ENCODE measurements at places on chromosomes 2 and 18.

- no peak for DNase-seq
These were observed 196.4 kb upstream of the HDAC4 start for GRCh38 chr2:239597216-239597615.

- no peak for DNase-seq
These were observed 263.4 kb upstream of the MEIS1 start for GRCh38 chr2:66171530-66171929.

GRCh38 chr2:195322324-195322723, 334.7 kb upstream of the SLC39A10 start:
- DNase-seq, result no peak

DNA sequence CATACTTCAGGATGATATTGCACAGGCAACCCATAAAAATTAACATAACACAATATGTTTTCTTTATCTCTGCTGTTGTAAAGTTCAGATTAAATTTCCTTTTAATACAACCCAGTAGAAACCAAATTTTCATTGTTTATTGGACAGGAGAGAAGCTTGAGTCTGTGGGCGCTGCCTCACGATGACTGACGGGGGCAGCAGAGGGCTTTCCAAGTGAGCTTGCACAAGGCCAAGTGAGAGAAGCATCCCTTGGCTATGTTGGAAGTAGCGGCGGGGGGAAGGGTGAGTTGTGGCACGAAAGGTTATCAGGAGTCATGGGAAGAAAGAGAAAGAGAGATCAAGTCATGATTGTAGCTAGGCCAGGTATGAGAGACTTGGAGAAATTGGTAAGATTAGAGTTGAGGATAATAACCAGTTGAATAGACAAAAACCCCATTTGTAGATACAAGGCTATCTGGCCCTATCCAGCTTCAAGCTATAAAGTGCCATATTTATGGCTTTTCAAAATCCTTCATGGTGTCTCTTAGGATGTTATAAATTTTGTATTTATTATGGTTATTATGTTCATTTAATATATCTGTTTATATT, 413.7 kb upstream of the FAM98A start:
- DNase-seq, result peak; percentile 46

DNA sequence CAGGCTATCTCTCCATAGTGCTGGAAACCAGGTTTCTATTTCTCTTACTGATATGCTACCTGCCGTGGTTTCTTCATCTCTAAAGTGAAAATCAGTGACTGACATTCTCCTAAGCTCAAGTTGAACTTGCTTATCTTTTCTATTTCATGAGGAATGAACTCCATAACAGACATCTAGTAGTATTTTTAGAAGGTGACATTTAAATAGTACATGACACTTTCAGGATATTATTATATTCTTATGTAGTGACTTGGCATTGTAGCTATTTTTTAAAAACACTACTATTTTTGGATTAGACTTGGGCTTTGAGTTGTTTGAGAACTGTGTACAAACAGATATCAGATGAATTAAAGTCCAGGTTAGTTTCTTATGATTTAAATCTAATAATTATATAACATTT, 1381.8 kb downstream of the DSC3 start:
- no peak for DNase-seq

GRCh38 chr2:119267604-119268003, 44.0 kb downstream of the STEAP3 start:
- no peak for DNase-seq

GRCh38 chr2:113131352-113132185, 4.2 kb downstream of the IL1RN start:
- DNase-seq, result no peak

DNA sequence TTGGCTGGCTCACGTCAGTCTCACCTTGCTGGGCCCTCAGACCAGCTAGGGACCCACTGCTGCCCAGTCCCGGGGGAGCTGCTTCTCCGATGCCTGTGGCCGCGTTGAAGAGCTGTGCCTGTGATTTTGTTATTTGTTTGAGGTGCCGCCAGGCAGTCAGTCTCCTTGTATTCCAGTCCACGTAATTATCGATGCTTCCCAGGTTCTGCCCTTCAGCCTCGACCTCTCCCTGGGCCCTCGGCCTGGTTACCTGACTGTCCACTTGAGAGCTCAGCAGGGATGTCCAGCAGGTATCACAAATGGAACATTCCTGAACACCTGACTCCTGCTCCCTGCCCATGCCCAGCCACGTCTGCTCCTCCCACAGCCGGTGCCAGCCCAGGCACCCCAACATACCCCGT, 195.9 kb upstream of the HS6ST1 start:
- no peak for DNase-seq

DNA sequence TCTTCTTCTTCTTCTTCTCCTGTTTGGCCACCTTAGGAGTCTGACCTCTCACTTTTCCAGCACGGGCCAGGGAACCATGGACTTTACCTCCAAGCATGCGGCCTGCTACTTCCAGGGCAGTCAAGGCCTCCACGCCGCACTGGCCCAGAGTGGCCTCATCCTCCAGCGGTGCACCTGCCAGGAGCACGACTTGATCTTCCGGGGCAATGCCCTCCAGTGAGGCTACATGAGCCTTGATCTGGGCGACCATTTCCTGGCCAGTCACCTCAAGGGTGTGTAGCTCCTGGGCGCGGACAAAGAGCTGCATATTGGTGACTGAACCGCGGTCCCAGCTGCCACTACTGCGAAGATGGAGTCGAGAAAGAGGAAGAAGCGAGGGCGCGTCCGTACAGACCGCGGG, 67.1 kb downstream of the DIPK1C start:
- DNase-seq, result no peak

DNA sequence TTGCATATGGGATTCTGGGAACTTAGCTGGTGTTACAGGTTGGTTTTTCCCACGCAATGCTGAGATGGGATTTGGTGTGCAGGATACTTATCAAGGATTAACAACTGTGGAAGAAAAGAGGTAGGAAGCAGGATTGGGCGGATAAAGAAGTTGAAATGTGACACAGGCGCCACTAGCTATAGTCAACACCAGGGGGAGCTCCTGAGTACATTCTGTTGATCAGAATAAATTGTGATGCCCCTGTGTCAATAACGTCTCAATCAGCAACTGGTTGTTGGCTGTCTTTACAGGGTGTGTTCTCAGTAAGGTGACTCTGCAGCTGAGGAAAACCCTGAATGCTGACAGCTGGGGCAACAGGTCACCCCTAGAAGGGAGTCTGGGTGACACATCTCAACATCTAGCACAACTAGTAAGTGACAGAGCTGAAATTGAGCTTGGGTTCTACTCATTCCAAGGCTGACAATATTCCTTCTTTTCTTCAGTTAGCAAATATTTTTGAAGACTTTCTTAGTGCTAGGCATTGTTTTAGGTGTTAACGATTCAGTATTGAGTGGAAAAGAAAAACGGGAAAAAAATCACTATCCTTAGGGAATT, 143.0 kb downstream of the ARL6IP6 start:
- DNase-seq, result peak; percentile 5

DNA sequence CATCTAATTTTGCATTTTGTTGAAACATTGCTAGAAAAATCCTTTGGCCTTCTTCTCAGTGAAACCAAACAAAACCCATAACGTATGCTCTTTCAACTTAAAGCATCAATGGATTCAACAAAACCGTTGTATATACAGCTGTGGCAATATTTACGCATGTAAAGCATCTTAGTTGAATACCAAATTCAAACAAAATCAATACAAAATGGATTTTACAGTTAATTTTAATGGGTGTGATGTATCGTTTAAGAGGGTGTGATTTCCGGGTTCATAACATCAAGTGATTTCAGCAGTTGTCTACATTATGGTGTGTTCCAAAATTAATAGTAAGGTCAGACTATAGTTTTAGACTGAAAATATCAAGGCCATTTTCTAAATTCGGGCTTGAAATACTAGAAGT, 198.2 kb downstream of the TGIF1 start:
- no peak for DNase-seq

- DNase-seq, result no peak
These were observed 2.3 kb downstream of the DGUOK start for GRCh38 chr2:73928963-73929347.

- no peak for DNase-seq
These were observed 94.8 kb upstream of the ARL5A start for GRCh38 chr2:151922845-151923666.

DNA sequence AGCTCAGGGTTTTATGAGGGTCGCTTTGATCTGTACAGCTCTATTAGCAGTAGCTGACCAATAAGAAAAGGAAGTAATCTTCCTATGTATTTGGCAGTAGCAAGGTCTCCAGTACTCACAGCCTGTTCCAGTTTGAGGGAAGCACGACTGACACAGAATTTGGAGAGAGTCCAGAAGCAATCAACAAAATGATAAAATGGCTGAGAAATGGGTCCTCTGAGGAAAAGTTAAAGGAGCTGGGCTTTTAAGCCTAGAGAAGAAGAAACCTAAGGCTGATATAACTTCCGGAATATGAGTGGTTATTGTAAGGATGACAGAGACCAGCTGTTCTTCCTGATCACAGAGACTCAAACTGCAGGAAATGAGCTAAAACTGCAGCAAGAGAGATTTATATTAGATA, 382.8 kb downstream of the GPD2 start:
- DNase-seq, result no peak

- no peak for DNase-seq
These were observed 192.5 kb upstream of the FOSL2 start for GRCh38 chr2:28199995-28200679.

GRCh38 chr2:146124741-146125140, 1604.8 kb upstream of the ZEB2 start:
- DNase-seq, result peak; percentile 17

DNA sequence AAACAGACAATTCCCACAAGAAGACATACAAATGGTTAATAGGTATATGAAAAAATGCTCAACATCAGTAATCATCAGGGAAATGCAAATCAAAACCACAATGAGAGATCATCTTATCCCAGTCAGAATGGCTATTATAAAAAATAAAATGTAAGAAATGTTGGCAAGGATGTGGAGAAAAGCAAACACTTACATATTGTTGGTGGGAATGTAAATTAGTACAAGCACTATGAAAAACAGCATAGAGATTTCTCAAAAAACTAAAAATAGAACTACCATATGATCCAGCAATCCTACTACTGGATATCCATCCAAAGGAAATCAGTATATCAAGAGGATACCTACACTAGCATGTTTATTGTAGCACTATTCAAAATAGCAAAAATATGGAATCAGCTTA, 186.6 kb downstream of the NOL4 start:
- no peak for DNase-seq

DNA sequence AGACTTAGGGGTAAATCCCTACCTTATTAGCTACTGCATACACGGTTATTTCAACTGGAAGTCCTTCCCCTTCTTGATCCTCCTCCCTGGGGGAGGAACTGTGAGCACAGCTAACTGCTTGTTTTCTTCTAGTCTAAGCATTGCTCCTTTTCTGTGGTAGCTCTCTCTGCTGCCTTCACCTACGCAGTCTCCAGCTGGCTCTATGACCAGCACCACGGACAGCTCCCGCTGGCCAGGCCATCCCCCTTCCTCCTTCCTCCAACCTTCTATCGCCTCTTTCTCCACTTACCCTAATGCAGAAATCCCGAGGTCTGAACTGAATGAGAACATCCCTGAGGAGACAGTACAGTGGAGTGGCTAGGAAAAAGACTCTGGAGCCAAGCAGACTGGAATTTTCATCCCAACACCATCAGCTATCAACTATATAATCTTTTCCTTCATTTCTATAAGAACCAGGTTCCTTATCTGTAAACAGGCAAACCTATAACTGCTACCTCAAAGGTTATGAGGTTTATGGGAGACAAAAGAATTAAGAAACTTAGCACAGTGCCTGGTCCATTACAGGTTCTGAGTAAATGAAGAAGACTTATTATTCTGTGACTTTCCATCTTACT, 4.7 kb upstream of the CFAP65 start:
- no peak for DNase-seq

DNA sequence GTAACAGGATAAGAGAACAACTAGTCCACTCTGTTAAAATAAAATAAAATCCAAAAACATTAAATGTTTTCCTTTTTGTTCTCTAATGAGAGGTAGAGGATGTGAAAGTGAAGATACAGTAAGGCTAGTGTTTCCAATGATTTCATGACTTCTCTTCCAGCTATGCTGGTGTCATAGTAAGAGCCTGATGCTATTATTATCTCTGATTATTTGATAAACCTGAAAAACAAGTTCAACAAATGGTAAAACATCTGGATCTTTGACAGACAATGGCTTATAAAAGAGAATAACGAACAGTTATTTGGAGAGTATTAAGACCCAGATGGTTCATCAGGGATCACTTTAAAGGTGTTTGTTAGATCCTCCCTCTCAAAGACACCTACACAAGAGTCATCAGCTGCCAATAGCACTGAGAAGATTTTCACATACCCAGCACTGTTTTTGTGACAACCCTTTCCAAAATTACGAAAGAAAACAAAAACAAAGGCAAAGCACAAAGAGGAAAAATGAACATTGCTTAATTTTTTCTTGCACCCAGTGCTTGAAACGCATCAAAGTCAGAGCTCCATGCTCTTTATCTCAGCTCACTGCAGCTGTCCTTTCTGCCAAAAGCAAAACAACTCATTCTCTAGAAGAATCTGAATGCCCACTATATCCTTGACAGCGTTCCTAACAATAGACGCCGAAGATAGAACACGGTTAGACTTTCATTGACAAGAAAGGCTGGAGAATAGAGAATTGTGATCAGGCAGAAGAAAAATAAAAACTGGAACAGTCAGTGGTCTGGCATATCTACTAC, 168.6 kb downstream of the SLC8A1 start:
- DNase-seq, result no peak

- no peak for DNase-seq
These were observed 23.3 kb downstream of the CHST10 start for GRCh38 chr2:100394111-100394641.

- no peak for DNase-seq
These were observed 102.9 kb downstream of the TPO start for GRCh38 chr2:1515986-1516797.

DNA sequence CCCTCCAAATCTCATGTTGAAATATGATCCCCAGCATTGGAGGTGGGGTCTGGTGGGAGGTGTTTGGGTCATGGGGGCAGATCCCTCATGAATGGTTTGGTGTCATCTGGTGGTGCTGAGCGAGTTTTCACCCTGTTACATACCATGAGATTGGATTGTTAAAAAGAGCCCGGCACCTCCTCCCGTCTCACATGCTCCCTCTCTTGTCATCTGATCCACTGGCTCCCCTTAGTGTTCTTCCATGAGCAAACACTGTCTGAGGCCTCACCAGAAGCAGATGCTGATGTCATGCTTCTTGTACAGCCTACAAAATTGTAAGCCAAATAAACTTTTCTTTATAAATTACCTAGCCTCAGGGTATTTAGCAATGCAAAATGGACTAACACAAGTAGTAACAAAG, 405.0 kb upstream of the SLC39A10 start:
- DNase-seq, result no peak

- no peak for DNase-seq
These were observed 55.3 kb upstream of the ID2 start for GRCh38 chr2:8626572-8626971.

GRCh38 chr2:180507028-180507427, 473.4 kb upstream of the UBE2E3 start:
- DNase-seq, result no peak

- no peak for DNase-seq
These were observed 42.8 kb downstream of the SEMA4F start for GRCh38 chr2:74696829-74697228.

- DNase-seq, result no peak
These were observed 137.3 kb downstream of the CCDC148 start for GRCh38 chr2:158319269-158319668.

Measured in SW 1271 (cell line).